IPS DF 6.9 (cell line): ENCODE measurements at places on chromosomes 2 and 18.

GRCh38 chr2:56505885-56506284, 322.1 kb downstream of the CCDC85A start:
- DNase-seq = no peak

DNA sequence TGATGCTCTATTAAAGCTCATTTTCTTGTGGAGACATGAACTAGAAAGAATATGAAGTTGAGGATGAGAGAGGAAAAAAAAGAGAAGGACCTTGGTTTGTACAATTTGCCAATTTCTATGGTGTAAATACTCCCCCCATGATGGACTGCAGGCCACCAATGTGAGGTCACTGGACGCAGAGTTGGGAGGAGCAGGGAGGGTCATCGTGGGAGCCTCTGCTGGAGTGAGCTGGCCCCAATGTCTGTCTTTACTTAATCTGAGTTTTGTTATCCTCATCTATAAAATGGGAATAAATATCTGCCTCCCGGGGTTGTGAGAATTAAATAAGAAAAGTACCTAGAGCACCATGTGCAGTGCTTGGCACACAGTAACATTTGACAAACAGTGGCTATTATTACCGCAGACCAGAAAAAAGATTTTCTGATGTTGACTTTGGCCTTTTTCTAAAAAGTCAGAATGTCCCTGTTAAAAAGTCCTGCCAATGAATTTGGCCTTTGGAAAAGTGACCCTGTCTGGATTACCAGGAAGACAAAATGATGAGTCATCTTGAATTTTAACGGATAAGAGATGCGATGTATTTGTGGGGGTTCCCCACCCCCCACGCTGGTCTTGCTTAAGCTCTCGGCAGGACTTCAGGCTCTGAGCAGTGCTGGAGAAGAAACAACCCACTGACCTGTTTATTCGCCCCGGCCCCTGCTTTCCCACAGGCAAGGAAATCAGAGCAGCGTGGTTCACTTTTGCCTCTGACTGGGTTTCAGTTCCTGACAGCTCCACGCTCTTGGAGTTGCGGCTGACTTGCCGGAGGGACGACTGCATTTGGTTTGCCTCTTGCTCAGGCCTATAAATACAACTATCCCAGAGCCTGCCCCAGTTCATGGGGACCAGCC, 50.3 kb upstream of the FOSL2 start:
- DNase-seq = no peak

- DNase-seq = no peak
These were observed 180.1 kb upstream of the OSR1 start for GRCh38 chr2:19538411-19538963.

GRCh38 chr2:60925994-60926740, 44.8 kb downstream of the REL start:
- DNase-seq = no peak

DNA sequence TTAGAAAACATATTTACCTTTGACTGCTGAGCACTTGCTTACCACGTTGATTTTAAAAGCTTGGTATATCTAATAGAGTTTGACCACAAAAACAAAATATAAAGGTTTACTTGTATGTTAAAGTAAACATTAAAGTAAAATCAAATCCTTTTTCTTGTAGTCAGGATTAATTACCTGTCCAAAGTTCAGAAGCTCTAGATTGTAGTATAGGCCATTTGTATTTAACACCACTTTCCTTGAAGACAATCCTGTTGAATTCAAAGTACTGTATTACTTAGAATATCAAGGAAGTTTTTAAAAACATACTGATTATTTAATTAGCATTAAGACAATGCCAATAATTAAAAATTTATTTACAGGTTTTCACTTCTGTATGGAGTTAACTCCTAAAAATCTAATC, 53.0 kb downstream of the PGAP1 start:
- DNase-seq = no peak

- DNase-seq = no peak
These were observed 4.2 kb upstream of the CLIP4 start for GRCh38 chr2:29110916-29111535.

GRCh38 chr2:163800951-163801381, 65.2 kb upstream of the FIGN start:
- no peak for DNase-seq

GRCh38 chr2:136444323-136444722, 321.0 kb upstream of the THSD7B start:
- no peak for DNase-seq

- no peak for DNase-seq
These were observed 149.8 kb downstream of the VWC2L start for GRCh38 chr2:214560618-214561190.

- no peak for DNase-seq
These were observed 123.1 kb upstream of the XIRP2 start for GRCh38 chr2:166765141-166765540.

DNA sequence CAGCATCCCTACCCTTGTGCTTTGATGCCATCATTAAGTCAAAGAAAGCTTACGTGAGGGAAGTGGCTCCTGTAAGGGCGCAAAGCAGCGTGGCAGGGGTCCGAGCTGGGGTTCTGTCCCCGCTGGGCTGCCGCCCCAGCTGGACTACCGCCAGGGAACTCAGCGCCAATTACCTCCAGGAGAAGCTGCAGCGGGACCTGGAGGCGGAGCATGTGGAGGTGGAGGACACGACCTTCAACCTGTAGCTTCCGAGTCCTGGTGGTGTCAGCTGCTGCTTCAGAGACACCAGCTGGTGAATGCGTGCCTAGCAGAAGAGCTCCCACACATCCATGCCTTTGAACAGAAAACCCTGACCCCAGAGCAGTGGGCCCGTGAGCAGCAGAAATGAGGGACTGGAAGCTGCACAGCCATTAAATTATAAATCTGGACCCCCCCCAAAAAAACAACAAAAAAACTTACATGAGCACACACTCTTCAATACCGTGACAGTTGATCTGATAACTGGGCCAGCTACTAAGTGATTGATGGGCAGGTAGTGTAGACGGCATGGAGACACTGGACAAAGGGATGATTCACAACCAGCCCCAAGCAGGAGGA, 20.1 kb upstream of the YES1 start:
- DNase-seq = no peak

GRCh38 chr2:100236166-100236565, 86.1 kb downstream of the LONRF2 start:
- no peak for DNase-seq

DNA sequence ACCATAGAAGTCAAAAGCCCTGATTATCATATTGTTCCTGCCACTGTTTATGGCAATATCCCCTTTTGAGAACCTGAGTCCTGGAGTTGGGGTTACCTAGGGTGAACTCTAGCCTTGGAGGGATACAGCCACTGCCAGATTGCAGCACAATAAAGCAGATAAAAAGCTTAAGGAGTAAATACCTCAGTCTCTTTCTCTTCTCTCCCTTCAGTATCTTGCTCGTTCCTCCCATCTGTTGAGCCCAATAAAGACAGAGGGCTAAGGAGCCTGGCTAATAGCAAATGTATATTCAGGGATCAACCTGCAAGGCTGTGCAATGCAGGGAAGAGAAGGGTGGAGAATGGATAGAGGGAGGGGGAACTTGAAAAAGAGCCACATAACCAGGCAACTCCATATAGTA, 8.0 kb upstream of the DPP4 start:
- no peak for DNase-seq

GRCh38 chr18:53971331-53971730, 253.1 kb downstream of the MBD2 start:
- DNase-seq = no peak

DNA sequence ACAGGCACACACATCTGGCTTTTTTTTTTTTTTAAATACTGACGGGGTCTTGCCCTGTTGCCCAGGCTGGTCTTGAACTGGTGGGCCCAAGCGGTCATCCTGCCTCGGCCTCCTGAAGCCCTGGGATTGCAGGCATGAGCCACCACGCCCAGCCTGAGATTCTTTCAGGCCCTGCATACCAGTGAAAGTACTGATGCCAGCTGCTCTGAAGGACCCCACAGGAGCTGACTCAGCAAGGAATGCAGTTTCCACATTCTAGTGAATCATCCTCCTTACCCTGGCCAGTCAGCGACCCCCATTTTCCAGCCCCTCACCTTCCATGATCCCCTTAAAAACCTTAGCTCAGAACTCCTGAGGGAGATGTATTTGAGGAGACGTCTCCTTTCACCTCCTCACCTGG, 5.8 kb upstream of the DTYMK start:
- no peak for DNase-seq

GRCh38 chr2:3645745-3646389, 12.1 kb upstream of the ALLC start:
- DNase-seq = no peak

DNA sequence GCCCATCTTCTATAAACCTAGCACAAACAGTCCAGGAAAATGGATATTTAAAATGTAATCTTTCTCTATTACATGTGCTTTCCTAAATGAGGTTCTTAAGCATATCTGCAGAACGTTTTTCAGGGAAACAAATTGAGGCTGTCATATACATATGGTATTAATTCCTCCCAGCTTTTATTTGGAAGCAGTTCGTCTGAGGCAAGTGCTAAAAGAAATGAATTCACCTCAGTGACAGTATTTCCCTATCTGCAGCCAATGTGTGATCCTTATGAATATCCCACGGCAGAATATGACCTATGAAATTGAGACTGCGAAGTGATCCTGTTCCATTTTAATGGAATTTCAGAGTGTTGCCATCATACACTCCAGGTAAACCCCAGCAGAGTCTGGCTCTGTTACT, 7.1 kb downstream of the MYOM1 start:
- no peak for DNase-seq

DNA sequence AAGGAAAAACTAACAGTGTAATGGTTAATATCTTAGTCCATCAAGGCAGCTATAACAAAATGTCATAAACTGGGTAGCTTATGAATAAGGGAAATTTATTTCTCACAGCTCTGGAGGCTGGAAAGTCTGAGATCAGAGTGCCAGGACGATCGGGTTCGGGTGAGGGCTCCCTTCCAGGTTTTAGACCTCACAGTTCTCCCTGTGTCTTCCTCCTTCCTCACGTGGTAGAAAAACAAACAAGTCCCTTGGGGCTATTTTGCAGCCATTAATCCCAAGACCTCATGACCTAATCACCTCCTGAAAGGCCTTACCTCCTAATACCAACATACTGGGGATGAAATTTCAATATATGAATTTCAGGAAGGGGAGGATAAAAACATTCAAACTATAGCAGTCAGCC, 455.9 kb downstream of the CNTNAP5 start:
- DNase-seq = no peak

GRCh38 chr2:100397118-100397860, 20.2 kb downstream of the CHST10 start:
- DNase-seq = no peak

GRCh38 chr2:190862571-190862991, 18.0 kb upstream of the GLS start:
- no peak for DNase-seq

DNA sequence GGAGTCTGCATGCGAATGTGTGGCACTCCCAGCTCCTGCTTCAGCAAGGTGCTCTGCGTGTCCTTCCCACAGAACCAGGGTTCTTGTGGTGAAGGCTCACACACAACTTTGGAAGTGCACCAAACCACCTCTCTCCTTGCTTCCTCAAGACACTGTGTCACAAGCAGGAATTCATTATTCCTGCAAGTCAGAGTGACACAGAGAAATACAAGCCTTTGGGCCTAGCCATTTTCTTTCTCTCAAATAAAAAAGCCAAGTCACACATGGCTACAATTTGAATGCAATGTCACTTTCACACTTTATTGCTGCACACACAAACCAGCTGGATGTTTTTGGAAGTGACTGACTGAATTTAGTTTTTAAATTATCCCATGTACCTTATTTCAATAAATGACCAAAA, 30.1 kb upstream of the THOC1 start:
- DNase-seq = no peak

GRCh38 chr2:119197529-119198239, 25.9 kb upstream of the STEAP3 start:
- DNase-seq = no peak

DNA sequence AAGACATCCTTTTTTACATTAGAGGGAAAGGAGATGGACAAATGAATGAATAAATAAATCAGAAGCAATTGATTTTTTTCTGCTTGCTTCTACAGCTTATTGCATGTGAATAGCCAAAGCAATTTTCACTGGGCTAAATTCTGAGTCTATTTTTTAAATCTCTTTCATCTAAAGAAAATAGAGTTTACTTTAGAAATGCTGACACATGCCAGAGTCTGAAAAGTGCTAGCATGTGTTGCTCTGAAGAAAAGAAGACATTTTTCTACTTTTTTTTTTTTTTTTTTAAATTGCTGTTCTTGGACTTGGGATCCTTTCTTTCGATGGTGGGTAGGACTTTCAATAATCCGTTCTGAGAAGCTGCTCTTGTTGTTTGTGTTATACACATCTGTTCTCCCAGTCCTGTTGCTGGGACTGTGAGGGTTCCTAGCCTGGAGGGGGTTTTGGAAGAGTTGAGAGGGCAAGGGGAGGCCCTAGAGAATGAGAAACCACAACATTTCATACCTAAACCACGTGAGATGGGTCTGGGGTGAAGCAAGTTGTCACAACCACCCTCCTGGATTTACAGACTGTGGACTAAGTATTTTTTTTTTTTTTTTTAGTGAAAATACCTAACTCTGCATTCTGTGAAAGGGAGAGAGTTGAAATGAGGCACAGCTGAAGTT, 193.5 kb downstream of the PRKCE start:
- no peak for DNase-seq

DNA sequence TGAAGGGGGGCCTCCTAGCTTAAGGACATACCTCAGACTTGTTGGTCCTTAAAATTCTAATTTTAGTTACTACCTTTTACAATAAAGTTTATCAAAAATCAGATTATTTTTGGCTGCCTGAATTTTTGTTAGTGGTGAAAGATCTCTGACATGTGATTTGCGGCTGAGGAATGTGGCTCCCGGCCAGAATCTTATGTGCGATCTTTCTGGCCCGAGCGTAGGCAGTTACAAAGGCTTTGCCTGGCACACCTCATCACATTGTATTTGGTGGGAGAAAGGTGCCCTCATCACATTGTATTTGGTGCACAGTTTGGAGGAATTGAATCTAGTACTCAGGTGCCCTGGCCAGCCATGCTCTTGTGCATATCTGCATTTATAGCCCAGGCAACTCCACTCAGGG, 289.1 kb downstream of the GULP1 start:
- no peak for DNase-seq

DNA sequence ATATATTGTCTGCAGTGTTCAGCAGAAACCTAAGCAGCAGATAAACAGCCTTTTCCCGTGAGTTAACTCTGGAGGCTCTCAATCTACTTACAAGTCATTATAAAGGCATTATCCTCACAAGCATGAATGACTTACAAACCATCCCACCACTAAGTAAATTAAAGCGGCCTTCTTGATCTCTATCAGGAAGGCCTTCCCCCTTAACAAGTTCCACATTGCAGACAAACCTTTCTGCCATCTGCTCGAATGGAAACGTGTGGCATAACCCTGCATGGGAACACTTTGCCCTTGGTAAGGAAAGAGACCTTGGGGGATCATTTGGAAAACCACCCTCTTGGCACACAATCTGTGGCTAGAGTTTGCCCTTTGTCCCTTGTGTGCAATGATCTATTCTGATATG, 199.5 kb downstream of the OSR1 start:
- no peak for DNase-seq

- DNase-seq = no peak
These were observed 484.8 kb upstream of the UBE2E3 start for GRCh38 chr2:180495606-180496005.

GRCh38 chr18:5747678-5748077, 147.6 kb downstream of the TMEM200C start:
- no peak for DNase-seq
